ENCODE measurements at places on chromosomes 6 and 20.

DNA sequence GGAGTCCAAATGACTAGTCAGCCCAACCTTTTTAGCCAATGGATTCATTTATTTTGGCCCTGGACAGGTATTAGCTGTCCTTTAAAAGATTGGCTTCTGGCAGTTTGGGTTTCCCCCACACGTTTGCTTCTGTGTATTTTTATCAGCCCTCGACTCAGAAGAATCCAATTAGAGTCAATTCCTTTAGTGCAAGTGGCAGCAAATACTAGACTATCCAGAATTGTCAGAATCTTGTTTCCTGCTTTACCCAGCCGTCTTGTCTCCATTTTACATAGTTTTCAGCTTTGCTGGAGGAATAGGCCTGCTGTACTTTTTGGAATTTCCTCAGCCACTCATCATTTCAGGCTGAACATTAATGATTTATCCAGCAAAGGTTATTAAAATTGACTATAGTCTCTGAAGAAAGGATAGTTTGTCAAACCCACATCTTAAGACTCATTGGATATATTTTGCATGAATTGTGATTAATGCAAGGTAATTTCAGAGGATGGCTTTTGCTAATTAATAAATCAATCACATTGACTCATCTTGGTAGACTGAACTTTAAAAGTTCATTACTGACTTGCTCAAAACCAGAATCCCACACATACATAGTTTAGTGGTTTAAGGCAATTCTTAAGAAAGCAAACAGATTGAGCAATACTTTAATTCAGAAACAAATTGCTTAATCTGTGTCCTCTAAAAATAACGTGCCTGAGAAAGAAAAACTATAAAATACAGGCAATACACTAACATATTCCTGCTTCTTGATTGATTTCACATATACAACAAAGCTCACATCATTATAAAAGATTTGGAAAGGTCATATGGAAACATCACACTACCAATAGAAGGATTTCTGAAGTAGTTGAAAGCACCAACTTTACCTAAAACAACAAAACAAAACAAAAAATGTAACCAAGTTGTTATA, 62.9 kb upstream of the ZNF217 start:
- peak; percentile 46 for DNase-seq

DNA sequence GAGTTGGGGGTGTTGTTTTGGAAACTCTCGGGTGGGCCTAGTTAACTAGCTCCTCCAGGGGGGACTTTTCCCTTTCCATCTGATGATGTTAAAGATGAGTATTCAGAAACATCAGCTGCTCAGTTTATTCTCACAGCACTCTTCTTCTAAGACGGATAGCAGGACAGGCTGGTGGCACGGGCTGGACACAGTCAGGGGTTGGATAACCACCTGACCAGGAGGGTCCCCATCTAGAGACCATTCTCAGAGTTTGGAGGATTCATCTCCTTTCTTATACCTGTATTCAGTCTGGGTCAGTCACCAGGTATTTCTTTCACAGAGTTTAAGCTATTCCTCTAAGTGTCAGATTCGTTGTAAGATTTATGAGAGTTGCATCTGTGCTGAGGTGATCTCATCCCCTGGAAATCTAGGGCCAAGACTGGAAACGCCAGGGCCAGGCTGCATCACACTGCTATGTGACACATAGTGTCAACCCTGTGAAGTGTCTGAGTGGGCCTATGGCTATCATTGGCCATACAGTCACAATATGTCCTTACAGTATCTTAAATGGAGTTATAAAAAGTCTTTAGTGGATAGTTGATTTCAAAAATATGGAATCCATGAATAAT, 111.7 kb downstream of the FAM50B start:
- DNase-seq: peak; percentile 20

GRCh38 chr20:51365670-51366069, 176.8 kb downstream of the NFATC2 start:
- DNase-seq: peak; percentile 81

DNA sequence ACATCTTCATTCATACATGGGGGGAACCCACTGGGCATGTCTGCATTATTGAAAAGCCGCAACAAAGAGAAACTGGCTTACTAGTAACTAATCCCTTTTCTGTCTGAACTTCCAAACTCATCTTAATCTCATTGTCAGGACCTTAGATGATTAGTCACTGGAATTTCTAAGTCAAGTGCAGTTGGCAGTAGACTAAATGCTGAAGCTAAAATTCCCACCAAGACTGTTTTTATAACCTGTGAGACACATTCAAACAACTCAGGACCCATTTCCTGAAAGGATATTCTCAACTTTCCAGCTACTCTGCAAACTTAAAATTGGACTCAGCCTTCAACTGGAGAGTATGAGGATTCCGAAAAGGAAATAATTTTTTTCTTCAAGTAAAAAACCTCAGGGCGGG, 94.8 kb upstream of the SCAF8 start:
- no peak for DNase-seq

DNA sequence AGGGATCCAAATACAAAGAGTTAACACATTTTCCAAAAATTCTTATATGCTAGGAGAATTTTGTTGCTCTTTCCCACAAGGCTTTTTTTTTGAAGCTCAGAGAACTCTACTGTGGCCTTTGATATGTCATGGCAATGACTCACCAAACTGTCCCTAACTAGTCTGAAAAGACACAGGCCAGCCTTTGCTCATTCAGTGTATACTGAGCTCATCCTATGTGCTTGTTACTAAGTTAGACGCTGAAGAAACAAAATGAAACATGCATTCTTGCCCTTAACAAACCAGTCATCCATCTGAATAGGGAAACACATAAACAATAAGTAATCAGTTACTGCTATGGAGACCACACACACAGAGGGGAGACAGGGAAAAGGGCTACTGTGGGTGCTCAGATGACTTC, 291.8 kb downstream of the FOXC1 start:
- DNase-seq: peak; percentile 29

DNA sequence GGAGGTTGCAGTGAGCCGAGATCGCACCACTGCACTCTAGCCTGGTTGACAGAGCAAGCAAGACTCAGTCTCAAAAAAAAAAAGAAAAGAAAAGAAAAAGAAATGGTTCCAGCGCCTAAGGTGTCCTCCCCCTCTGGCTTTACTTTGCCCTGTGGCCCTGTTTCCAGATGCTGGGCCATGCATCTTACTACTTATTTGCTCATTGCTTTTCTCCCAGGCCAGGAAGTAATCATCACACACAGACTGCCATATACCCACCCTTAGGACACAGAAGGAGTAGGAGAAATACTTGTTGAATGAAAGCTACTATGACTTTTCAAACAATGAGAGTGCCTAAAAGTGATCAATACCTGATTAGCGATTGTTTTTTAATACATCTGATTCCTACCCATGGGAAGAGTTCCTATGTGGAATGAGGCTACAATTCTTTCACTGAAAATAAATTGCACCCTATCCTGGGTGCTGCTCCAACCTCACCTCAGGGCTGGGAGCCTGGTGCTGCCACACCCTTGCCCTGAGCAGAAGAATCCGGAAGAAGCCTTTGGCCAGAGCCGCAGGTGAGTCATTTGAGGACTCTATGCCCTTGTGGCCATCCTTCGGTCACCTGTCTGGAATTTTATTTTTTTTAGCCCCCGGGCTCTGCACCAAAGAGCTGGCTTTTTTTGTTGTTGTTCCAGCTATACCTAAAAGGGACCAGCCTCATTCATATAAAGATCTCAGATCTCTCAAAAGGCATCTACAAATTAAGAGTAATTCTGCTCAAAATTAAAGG, 22.7 kb upstream of the TFAP2C start:
- DNase-seq: no peak

- no peak for DNase-seq
These were observed 63.9 kb downstream of the FAM83B start for GRCh38 chr6:54910431-54910884.

Data from AG08395 (cell line).